ENCODE measurements at places on chromosomes 1 and 21.

GRCh38 chr1:1039145-1039910, 19.4 kb downstream of the AGRN start:
- DNase-seq, result no peak

- DNase-seq, result no peak
Observed at GRCh38 chr1:41475859-41476567, 8.5 kb downstream of the EDN2 start.

- DNase-seq, result no peak
Observed at GRCh38 chr1:240597153-240597745, 14.7 kb downstream of the GREM2 start.

DNA sequence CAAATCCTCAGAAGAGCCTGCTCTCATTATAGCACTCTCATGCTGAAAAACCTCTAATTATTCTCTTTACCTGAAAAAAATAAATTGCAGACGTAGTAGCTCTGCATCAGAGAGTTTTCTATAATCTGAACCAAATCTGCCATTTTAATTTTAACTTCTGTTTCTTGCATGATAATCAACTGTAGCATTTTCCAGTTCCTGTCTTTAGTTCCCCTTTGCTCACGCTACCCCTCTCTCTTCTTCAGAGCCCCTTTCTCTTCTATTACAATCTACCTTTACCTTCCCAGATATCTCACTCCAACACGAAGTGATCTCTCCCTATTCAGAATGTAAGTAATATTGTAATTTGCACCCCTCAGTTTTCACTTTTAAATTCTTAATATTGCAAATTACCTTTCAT, 31.4 kb downstream of the FMO1 start:
- DNase-seq, result no peak

- no peak for DNase-seq
Observed at GRCh38 chr1:3480369-3480719, 25.9 kb downstream of the ARHGEF16 start.

DNA sequence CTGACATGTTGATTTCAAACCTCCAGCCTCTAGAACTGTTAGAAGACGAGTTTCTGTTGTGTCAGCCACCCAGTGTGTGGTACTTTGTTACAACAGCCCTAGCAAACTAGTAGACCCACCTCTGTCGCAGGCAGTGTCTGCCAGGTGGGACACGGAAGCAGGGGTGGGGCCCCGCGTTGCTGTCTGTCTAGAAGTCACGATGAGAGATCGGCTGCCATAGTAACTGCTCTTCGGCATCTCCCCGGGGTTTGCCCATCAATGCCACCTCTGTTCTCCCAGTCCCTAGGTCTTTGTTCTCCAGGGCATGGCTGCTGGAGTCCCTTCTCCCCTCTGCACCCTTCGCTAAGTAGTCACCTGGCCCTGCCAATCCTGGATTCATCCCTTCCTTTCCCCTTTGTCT, 15.2 kb upstream of the CLSTN1 start:
- DNase-seq, result no peak

DNA sequence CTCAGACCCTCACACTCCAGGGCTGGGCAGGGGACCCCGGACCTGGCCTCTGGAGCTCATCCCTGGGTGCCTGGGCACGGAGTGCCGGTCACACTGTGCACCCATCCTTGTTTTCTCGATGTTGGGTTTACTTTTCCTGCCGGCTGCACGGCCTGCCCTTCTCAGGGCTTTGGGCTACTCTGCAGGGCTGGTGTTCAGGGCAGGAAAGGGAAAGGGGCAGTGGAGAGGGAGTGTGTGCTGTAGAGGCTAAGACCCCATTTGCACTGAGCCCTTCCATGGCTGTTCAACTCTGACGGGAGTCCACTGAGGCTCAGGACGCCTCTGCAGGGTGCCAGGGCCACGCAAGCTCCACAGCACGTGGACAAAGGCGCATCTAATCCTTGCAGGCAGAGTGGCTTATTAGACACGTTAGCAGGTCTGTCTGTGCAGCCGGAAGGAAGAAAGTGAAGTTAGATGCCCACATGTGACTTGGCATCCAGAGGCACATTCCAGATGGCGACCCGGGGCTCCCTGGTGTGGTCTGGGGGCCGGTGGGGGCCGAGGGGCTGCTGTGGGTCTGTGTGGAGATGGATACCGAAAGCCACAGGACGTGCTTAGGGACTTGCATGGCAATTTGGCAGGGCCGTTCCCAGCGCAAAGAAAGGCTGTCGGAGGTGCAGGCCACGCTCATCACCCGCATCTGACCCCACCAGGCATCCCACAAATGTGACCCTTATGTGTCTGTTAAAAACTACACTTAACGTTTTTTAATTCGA, 33.6 kb downstream of the COL18A1 start:
- no peak for DNase-seq

DNA sequence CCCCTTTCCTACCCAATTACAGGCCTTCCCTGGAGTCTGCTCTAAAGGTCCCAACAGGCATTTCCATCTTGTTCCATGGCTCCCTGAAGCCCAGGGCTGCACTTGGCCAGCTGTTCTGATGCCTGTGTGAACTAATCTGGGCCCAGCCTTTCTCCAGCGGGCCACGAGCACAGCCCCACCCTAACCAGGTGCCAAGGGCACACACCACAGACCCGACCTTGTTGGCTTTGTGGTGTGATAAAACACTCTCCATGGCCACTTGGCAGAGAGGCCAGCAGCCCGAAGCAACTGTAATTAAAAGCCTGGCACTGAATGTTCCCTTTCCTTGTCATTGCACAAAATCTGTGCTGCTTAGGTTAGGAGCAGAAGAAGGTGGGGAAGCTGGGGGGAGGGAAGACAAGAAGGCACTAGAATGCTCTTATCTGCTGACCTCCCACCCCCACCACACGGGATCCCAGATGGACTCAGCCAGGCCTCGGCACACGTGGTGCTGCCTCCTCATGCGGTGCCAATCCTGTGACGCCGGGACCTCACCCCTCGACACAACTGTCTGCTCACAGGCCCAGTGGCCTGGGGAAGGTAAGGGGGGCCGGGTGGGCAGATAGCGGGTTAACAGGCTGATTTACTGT, 9.9 kb downstream of the HCRTR1 start:
- no peak for DNase-seq

DNA sequence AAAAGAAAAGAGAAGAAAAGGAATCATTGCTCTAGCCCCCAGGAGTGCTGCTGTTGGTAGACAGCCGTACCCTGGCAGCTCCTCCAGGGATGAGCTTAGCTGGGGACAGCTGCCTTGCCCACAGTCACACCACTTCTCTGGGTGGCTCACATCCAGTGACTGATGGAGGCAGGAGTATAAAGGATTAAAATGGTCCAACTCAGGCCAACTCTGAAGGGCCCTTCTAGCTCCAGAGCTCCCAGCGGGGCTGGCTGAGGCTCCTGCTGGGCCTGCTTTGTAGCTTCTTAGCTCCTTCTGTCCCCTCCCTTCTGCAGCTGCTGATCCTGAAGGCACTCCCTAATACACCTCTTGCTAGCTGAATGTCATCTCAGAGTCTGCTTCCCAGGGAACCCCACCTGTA, 4.4 kb downstream of the CITED4 start:
- DNase-seq, result no peak

DNA sequence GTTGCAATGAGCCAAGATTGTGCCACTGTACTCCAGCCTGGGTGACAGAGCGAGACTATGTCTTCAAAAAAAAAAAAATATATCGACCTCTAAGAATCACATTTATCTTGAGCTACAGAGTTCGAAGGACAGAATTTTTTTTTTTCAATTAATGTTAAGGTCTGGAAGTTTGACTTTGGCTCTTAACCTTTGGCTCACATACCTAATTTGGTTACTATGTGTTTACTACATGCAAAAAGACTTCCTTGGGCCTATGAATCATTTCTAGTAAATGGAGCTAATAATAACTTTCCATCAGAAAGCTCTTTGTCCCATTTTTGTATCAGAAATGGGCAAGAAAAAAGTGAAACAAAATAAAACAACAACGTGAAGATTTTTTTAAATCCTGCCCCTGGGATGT, 351.2 kb downstream of the SMYD3 start:
- no peak for DNase-seq

DNA sequence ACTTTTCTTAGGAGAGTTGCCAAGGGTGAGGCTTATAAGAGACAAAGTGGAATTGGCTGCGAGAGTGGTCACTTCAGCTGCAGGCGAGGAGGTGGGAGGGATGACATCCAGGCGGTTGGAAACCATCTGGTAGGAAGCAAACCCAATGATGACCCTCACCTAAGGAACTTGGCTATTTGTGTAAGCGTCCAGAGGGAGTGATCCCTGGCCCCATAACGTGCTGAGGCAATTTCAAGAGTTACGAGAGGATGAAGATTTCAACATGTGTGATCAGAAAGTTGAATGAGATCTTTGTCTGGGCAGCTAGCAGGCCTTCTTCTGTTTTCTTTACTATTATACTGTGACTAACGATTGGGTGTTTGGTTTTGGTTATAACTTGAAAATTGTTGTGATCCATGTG, 102.7 kb upstream of the VANGL1 start:
- DNase-seq, result no peak

DNA sequence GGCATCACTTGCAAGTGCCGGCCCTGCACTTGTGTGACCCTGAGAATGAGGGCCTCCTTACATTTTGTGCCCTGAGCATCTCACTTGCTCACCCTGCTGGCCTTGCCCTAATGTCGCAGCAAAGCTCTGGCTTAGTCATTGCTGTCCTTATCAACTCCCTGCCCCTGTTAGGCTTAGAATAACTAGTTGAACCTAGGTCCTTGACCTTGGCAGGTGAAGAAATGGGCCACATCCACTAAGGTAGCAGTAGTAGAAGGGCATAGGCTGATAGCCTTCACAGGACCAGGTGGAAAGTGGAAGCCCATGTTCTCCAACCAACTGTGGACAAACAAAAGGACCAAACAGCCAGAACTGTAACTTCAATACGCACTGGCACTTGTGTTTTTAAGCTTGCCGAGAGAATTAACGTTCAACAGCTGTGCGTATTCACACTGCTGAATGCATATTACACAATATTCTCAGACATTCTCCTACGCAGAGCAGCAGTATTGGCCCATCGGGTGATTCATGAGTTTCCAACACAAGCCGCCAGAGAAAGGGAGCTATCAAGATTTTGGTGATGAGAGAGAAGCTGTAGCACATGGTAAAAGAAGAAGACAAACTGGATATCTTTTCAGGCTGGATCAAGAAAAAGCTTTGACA, 27.7 kb upstream of the PTGFRN start:
- no peak for DNase-seq

GRCh38 chr21:37587635-37588177, 221.1 kb downstream of the DYRK1A start:
- DNase-seq, result no peak

DNA sequence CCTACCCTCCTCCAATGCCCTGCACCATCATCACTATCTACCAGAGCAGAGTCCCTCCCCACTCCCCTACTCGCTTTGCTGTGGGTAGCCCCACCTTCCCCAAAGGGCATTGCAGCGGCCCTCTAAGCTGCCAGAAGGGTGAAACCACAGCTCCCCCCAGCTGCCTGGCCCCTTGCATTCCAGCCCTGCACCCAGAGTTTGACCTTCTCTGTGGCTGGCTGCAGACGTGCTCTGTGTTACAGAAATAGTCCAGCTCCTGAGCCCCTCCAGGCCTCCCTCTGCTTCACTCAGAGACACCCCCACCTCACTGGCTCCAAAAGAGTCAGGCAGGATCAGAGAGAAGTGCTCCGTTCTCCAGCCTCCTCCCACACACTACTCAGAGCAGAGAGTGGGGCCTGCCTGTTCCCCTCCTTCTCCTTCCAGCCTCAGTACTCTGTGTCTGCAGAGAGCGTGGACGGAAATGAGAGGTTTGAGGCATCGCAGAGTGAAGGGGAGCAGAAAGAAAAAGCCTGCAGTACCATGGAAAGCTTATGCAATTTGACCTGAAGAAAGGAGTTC, 63.2 kb downstream of the PLEKHA6 start:
- DNase-seq, result no peak

DNA sequence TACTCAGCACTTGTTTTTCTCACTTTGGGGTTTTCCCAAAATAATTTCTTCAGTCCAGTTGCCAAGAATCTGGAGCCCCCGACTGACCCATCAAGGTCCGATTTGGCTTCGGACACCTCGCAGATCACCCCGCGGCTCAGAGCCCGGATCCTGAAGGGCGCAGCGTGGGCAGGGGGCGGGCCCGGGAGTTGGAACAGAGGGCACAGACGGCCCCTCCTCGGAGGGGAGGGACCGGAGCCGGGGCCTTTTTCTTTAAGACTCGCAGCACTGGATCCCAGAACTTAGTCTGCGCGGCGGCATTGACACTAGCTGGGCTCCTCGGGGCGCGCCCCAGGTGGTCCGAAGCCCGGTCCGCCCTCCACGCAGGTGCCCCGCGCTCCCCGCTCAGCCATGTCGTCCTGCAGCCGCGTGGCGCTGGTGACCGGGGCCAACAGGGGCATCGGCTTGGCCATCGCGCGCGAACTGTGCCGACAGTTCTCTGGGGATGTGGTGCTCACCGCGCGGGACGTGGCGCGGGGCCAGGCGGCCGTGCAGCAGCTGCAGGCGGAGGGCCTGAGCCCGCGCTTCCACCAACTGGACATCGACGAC, at the start of gene CBR3:
Gene CBR3, plus strand, starts transcription at position 277 of the 588 bp plus-strand sequence. Its CDS starts 114 bp downstream, at position 391.
- no peak for DNase-seq

DNA sequence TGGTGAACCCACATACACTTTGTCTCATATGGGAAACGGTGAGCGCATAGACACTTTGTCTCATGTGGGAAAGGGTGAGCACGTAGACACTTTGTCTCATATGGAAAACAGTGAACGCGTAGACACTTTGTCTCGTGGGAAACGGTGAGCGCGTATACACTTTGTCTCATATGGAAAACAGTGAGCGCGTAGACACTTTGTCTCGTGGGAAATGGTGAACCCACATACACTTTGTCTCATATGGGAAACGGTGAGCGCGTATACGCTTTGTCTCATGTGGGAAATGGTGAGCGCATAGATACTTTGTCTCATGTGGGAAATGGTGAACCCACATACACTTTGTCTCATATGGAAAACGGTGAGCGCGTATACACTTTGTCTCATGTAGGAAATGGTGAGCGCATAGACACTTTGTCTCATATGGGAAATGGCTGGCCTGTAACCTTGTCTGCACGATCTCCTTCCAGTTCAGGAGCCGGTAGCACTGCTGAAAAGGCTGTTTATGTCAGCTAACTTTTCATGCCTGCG, 50.7 kb upstream of the TRAPPC10 start:
- DNase-seq, result no peak

DNA sequence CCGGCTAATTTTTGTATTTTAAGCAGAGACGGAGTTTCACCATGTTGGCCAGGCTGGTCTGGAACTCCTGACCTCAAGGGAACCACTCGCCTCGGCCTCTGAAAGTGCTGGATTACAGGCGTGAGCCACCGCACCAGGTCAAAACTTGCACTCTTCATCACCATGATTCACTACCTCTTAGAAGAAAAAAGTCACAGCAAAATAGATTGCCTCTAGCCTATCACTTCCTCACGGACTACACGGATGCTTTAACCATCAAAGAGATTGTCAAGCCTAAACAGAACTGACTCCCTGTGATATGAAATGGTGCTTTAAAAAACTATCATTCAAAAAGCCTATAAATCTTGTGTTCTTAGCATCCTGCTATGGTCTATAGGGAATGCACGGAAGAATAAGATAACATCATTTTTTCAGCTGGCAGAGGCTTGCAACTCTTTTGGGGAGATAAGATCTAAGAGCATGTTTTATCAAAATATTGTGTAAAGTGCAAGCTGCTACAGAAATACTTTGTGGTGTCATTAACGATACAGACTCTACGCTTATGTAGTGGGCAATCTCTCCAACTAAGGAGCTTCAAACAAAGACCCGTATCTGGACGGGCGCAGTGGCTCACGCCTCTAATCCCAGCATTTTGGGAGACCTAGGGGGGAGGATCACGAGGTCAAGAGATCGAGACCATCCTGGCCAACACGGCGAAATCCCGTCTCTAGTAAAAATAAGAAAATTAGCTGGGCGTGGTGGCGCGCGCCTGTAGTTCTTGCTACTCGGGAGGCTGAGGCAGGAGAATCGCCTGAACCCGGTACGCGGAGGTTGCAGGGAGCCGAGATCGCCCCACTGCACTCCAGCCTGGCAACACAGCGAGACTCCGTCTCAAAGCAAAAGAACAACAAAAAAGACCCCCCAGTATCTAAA, 966 bp downstream of the TFB2M start:
- no peak for DNase-seq

All from NCI-H1105 treated with DMSO at 0.1 percent for 48 hours (cell line).